SJCRH30 (cell line): ENCODE measurements at places on chromosomes 7 and 10.

- H3K4me3 ChIP-seq, result no peak overlapping the region
- H3K27me3 ChIP-seq, result no peaks in the 10 kb centered on the region
- no peak overlapping the region for H3K27ac ChIP-seq
- no peak for DNase-seq
- no peaks in the 10 kb centered on the region for H3K36me3 ChIP-seq
- H3K4me1 ChIP-seq, result no peaks in the 10 kb centered on the region; the same call in 1 of the 2 replicates
Measured at GRCh38 chr10:14093730-14094484, 236.8 kb downstream of the FRMD4A start.

- no peaks in the 10 kb centered on the region for H3K4me1 ChIP-seq
- no peak overlapping the region for H3K4me3 ChIP-seq
- no peaks in the 10 kb centered on the region for H3K27me3 ChIP-seq
- no peak overlapping the region for H3K27ac ChIP-seq
Measured at GRCh38 chr10:81820418-81820817, 54.6 kb upstream of the NRG3 start.

DNA sequence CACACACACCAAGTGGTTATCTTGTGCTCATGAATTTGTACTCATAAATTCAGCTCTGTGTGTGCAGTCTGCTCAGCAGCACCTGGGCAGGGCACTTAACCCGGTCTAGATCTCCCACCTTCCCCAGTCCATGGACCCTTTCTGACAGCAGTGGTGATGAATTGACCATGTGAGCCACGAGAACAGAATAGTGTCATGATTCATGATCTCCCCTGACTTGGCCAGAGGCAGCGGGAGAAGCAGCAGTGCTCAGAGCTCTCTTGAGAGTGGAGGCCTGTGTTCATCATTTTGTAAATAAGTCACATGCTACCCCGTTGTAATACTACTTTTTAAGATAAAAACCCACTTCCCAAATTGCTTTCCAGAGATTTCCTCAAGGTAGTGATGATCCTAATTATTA lies 74.2 kb downstream of the GALNT17 start:
- no peaks in the 10 kb centered on the region for H3K4me1 ChIP-seq
- no peaks in the 10 kb centered on the region for H3K36me3 ChIP-seq
- no peaks in the 10 kb centered on the region for H3K27me3 ChIP-seq
- no peak for DNase-seq

DNA sequence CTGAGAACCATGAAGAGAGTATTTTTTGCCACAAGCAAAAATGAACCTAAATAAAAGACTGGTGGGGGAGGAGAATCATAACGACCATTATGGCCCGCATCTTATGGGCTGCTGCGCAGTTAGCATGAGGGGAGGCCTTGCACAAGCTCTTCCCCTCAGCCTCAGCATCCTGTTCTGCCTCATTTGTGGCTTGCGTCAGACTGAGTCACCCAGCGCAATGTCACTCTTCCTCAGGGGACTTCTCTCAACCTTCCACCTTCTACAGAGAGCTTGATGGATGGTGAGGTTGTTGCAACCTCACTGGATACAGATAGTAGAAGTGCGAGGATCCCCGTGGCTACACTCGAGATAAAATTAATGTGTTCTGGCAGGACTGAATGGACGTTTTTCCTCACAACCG lies 16.8 kb upstream of the GPR15LG start:
- no peak overlapping the region for H3K27ac ChIP-seq
- H3K4me3 ChIP-seq, result no peak overlapping the region
- DNase-seq, result no peak
- no peaks in the 10 kb centered on the region for H3K27me3 ChIP-seq
- H3K36me3 ChIP-seq, result peaks cover 10% of the 10 kb centered on the region

DNA sequence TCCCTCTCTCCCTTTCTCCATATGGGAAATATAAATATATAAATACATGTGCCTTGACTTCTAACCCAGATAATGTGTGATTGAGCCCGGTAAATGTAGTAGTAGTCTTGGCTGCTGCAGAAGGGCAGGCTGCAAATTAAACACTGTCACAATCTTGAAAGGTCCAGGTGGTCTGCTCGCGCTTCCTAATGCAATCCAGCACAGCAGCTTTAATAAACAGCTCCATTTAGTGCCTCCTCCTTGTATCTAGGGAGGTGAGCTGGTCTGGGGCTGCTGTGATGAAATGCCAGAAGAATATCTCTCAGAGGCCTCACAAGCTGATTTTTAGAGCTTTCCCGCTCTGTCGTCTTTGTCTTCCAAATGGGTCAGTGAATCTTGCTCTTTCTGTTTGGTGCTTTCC lies 782 bp downstream of the POU6F2 start:
- H3K36me3 ChIP-seq, result no peaks in the 10 kb centered on the region
- no peaks in the 10 kb centered on the region for H3K27me3 ChIP-seq
- DNase-seq, result no peak
- H3K4me1 ChIP-seq, result 0 out of 2 replicates have a peak, but pooled peaks cover 3% of the 10 kb centered on the region
- no peak overlapping the region for H3K27ac ChIP-seq
